ENCODE measurements at places on chromosomes 1 and 21.

DNA sequence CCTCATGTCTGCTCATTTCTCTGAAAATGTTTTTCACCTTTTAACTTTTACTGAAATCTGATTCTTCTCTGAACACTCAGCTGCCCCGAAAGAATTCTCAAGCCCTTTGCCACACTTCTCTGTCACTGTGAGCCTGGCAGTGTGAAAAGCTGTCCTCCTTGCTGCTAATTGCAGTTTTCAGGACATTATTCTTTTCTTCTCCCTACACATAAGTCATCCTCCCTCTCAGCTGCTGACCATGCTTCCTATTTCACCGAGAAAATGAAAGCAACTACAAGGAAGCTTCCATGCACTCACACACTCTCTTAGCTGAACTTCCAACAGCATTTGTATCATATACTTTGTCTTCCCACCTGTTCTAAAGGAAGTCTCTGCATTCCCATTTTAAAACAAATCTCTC lies 15.8 kb downstream of the OLFM3 start:
- DNase-seq: no peak

DNA sequence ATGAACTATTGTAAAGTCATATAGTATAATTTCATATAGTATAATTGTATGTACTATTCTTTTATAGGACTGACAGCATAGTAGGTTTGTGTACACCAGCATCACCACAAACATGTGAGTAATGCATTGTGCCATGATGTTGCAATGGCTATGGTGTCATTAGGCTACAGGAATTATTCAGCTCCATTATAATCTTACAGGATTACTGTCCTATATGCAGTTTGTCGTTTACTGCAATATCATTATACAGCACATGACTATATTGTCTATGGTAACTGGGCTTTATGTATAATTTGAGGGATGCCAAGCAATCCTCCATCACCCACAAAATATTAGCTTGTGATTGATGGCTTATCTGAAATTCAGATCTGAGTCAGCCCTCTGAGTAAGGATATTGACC lies 54.2 kb upstream of the PBX1 start:
- no peak for DNase-seq

GRCh38 chr21:17607684-17608083 lies 5.0 kb downstream of the BTG3 start:
- DNase-seq: no peak

- no peak for DNase-seq
Measured at GRCh38 chr1:30320581-30320890, 402.8 kb downstream of the MATN1 start.

GRCh38 chr1:180163041-180163440 lies 8.4 kb downstream of the QSOX1 start:
- DNase-seq: no peak

- DNase-seq: no peak
Measured at GRCh38 chr1:2375923-2376260, 15.5 kb downstream of the MORN1 start.

Data from NCI-H2171 (cell line).